ENCODE measurements at places on chromosomes 5 and 9.

DNA sequence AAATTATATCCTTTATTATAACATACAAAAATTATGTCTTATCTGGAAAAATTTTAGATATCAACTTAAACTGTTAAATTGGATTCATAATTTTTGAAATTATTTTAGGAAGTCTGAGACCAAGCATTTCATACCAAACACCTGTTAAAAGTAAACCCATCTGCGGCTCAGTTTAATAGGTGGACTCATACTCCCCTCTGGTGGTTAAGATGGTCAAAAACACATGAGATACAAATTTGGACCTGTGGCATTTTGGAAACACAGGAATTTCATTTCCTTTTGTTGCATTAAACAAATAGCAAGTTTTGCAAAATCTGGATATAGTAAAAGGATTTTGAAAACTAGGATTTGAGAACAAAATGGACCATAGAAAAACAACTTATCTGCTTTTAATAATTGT lies 53.7 kb downstream of the RGMB start:
- DNase-seq, result no peak

DNA sequence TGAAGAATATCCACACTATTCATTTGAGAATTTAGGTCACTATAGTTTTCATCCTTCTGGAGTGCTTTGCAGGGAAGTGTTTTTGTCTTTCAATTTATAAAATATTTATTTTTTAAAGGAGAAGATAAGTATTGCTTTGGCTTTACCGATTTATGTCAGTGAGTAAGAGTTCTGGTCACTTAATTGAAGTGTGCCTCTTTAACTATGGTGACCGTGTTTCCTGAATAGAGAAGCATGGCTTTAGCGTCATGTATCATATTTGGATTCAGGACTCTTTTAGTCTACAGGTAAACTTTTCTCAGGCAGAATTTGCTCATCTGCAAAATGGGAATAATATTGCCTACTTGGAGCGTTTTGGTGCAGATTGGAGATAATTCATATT lies 902 bp downstream of the BDP1 start:
- DNase-seq, result no peak

GRCh38 chr5:117691081-117691870 lies 1116.7 kb upstream of the SEMA6A start:
- DNase-seq, result no peak

- no peak for DNase-seq
These were observed 45.4 kb downstream of the ALDH1A1 start for GRCh38 chr9:72907421-72907820.

GRCh38 chr5:7395432-7395946 lies 449 bp upstream of the ADCY2 start:
- no peak for DNase-seq

- DNase-seq, result no peak
These were observed 54.7 kb downstream of the IRX1 start for GRCh38 chr5:3650320-3650719.

DNA sequence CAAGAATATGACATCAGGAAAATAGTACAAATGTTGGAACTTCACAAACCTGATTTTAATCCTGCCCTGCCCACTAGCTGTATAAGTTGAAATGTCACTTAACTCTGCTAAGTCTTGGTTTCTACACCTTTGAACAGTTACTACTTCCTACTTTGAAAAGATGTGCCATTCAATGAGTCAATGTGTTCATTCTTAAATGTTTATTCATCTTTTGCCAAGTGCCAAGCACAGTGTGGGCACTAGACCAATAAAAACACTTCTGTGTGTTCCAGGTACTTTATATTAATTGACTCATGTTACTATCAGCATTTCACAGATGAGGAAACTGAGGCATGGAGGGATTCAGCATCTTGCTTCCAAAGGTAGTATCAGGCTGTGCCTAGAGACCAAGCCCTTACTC lies 12.8 kb downstream of the PDCL start:
- DNase-seq, result no peak

- no peak for DNase-seq
These were observed 77.2 kb downstream of the SLCO6A1 start for GRCh38 chr5:102421647-102422046.

- no peak for DNase-seq
These were observed 307.6 kb downstream of the PJA2 start for GRCh38 chr5:109102096-109102690.

Data from activated CD8-positive, alpha-beta memory T cell treated with anti-CD3 and anti-CD28 coated beads for 1 hour (primary cell).